ENCODE measurements at places on chromosomes 1 and 21.

DNA sequence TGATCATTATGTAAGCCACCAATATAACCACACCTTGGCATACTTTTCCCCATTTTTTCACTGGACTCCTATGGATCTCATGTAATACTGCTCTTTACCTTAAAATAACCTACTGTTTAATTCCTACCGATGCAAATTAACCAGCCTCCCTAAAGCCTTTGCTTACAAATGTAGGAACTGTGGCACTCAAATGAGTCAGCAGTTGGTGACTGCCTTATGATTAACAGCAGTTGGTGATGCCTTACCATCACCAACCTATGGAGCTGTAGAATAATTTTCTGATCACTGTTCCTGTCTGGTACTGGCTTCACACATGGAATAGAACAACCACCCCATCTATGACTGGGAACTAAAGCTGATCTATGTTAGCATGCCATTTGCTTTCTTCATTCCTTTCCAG, 7.8 kb upstream of the NUDT17 start:
- no peak for DNase-seq

DNA sequence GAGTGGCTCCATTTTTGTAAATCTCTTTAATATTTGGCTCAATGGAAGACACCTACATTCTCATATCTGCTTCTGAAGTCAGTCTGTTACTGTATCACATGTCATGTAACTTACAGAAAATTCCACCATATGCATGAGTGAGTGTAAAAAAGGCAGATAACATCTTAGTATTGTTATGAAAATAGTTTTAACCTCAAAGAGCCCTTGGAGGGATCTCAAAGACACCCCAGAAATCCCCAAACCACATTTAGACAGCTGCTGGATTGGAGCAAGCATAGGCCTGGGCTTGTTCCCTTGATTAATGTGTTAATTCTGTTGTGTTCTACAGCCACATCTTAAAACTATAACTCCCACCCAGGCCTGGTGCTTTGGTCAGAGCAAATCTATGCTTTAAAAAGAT, 16.9 kb downstream of the MACO1 start:
- no peak for DNase-seq

DNA sequence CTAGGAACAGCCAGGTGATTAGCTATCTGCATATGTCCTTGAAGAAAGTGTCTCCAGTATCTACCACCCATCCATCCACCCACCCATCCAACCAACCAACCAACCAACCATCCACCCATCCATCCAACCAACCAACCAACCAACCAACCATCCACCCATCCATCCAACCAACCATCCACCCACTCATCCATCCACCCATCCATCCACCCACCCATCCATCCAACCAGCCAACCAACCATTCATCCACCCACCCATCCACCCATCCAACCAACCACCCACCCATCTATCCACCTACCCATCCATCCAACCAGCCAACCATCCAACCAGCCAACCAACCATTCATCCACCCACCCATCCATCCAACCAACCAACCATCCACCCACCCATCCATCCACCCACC, 12.1 kb downstream of the C21orf58 start:
- DNase-seq: no peak

DNA sequence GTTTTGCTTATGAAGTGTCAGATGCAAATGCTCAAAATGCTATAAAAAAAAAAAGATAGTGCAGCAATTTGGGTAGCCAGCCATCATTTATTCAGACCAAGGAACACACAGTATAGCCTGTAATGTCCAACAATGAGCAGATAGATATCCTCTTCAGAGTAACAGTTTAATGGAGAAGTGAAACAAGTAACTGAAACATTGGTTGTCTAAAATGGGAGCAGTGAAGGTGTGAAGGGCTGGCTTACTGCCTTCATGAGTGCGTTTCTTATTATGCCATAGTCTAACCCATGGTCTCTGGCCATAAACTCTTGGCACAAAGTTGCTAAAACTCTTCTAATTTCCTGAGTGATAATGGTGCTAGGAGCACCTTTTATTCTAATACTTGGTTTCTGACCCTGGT, 11.4 kb downstream of the RGS5 start:
- no peak for DNase-seq

DNA sequence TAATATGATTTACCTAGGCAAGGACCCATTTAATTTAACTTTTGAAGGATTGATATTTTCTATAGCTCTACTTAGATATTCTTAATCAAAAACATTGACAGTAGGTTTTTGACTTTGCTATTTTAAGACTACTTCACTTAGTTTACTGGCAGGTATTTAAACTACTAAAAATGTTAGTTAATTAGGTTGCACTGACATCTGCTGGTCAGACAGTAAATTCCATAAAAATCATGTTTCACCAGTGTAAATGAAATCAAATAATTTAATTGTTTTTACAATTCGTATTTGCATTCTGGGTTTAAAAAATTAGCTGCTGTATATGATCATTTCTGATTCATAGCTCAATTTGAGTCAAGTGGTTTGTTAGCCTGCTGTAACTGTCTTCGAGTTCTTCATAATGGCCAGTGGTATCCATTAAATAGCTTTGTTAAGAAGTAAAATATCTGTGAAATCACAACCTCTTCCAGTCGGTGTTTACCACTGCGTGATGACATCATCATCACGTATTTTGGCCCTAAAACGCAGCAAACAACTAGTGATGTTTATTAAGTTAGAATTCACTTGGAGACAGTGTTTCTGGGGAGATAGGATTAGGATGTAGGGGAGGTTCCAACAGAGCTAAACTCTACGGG, 26.2 kb downstream of the EXTL2 start:
- DNase-seq: peak; percentile 46

GRCh38 chr1:50438945-50439344, 15.7 kb upstream of the DMRTA2 start:
- no peak for DNase-seq
